Stimulated activated CD8-positive, alpha-beta memory T cell treated with anti-CD3 and anti-CD28 coated beads, Interleukin-2, amount 100 ng/mL, for 1 hour (primary cell): ENCODE measurements at places on chromosomes 6 and 20.

- no peak for DNase-seq
Observed at GRCh38 chr6:144286503-144287393, 1.6 kb downstream of the UTRN start.

DNA sequence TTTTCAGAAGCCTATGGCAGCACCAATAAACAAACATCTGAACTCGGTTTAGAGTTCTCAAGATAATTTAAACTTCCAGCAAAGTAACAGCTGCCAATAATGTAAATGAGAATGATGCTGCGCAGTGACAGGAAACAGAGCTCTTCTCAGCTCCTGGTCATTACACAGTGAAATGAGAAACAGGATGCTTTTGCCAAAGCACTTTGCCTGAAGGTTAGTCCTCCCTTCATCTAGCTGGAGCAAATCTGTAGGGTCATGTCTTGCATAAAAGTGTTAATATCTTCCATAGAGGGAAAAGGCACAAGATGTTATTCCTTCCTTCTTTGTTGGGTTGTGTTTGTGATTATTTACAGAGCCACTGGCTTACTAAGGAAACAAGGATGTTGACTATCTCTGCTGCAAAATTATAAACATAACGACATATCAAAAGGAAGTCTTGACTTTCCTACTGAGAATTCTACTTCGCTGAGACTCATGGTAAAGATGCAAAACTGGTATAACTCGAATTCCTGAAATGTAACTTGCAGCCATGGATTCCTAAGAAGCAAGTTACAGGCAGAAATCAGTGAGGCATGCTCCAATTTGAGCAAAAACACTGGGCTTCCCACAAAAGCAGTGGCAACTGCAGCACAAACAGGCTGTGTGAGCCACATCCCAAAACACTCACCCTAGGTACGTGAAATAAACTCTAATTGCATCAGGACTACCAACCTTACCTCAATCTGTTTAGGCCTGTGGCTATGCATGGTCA is 102.5 kb upstream of the BEND6 start:
- DNase-seq = no peak

DNA sequence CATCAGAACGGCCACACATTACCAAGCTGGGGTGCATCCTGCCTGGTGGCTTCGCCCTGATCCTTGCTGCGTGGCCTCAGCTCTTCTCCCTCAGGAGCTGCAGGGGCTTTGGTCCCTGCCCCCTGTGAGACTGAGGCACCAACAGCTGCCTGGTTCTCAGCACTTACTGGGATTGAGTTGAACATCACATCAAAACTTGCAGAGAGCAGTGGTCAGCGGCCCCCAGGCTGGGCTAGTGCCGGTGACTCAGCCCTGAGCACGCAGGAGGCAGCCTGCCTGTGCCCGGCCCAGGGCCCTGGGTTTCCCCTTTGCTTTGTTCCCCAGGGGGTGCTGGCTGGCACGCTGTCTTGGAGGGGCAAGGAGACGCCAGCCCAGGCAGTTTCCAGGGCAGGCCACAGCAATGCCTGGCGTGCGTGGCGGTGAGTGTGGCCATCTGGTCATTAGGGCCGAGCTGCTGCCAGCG is 63.3 kb downstream of the DLL1 start:
- DNase-seq = no peak

- DNase-seq = no peak
Observed at GRCh38 chr6:119105282-119105681, 26.8 kb upstream of the FAM184A start.

- DNase-seq = no peak
Observed at GRCh38 chr6:158313989-158314388, 1.7 kb downstream of the TULP4 start.

DNA sequence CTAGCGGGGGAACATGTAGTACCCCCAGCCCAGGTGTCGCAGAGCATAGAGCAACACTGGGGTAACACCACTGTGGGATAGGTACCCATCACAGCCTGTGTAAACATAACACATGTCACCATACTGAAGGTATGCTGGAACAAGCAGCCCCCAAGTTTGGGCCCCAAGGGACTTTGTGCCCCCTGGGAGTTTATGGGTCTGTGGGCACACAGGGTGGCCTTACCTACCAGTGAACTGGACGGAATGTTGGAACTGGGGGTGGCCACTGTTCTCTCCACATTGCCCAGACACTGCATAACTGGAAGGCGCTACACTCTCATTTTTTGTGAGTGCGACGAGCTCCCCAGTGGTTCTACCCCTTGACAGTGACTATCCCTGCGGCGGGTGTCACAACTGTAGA is 28.5 kb downstream of the HDDC2 start:
- no peak for DNase-seq

- DNase-seq = no peak
Observed at GRCh38 chr6:37946057-37946456, 126.5 kb downstream of the ZFAND3 start.

DNA sequence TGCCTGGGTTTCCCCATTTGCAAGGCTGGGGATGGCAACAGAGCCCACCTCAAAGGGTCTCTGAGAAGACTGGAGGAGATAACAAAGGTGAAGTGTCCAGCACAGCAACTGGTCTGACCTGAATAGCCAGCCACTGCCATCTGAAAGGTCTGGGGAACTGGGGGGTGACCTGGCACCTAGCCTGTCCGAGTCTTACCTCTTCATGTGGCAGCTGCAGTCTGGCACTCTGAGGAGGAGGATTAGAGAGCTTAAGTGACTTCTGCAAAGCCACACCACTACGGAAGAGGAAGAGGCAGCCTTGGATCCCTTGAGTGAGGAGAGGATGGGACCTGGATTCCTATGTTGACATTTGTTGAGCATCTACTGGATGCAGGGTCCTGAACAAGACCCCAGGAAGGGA is 22.2 kb downstream of the C20orf203 start:
- no peak for DNase-seq

GRCh38 chr6:74805916-74806696 is 399.7 kb downstream of the COL12A1 start:
- no peak for DNase-seq

DNA sequence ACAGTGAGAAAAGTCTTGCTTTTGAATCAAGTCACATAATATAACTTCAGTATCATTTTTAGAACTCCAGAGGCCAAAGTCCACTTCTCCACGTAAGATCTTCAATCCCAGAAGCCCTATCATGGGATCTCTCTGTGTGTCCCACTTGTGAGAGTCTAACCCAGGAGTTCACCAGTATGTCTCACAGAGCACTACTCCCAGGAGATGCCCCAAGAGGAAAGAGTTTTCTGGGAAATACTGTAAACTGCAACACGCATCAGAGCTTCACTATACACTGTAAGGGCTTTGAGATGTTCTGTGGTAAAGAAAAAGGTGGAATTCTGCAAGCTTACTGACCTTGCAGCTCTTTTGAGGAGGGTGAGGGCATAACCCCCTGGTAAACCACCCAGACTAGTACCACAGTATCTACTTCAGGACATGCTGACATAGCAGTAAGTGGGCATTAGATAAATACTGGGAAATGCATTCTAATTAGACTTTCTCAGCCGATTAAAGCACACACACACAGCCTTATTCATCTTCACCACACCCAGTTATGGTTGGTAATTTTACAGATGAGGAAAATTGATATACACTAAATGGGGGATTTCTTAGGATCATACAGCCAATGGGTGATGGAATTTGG is 12.3 kb downstream of the DCBLD1 start:
- no peak for DNase-seq
